Adrenal gland (tissue), 19 donors: ENCODE measurements at places on chromosomes 13 and 19. TPM values are rescaled to one million over a fixed set of nuclear protein-coding genes. Genes with fewer than 3 reads are reported as not detected.

GRCh38 chr19:41159881-41160280 is 33.1 kb upstream of the CYP2S1 start:
- DNase-seq: no peak

DNA sequence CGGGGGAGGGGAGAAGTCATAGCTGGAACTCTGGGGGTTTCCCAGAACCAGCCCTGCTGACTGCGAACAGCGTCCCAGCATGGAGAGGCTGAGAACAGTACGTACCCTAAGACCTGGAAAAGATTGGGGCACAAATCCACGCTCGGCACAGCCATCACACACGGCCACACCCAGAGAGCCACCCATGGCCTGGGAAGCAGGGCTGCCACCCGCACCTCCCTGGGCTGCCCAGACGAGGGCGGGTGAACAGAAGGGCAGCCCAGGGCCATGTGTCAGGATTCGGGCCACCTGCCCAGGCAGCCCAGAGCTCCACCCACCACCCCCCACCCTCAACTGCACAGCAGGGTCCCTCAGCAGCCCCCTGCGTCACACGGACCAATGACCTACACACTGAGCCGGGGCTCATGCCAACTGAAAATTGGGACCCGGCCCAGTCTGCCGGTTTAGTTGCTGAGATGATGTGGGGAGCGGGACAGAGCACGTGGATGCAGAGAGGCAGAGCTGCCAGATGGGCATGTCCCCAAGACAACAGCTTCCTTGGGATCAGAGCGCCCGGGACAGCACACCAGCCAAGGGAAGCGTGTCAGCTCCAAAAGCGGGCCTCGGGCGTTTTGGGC is 8.5 kb downstream of the UBXN6 start:
- DNase-seq: peak; percentile 99

DNA sequence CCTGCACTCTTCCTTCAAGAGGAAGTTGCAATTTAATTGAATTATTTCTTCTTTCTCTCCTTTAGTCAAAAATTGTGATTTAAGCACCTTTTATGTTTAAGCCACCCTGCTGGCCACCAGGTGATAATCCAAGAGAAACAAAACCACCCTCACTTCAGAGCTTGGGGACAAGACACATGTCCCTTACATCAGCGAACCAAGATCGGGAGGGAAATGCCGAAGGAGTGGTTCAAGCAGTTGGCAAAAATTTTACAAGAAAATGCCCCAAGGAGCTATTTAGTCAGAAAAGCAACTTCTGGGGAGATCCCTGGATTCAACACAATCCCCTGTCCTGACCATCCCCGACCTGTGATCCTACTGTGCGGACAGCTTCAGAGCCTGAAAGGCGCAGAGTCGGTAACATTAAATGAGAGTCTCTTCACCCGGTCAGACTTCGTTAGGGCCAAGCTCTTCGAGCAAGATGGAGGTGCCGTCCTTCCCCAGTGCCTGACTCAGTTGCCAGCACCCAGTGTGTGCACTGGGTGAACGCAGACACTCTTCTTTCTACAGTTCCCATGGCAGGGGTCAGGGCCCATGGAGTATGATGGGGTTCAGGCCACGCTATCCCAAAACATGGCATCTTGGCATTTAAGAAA is 78.6 kb upstream of the TM9SF2 start:
- no peak for DNase-seq

RAB3D gene
- total RNA-seq: 17.5 TPM

DNA sequence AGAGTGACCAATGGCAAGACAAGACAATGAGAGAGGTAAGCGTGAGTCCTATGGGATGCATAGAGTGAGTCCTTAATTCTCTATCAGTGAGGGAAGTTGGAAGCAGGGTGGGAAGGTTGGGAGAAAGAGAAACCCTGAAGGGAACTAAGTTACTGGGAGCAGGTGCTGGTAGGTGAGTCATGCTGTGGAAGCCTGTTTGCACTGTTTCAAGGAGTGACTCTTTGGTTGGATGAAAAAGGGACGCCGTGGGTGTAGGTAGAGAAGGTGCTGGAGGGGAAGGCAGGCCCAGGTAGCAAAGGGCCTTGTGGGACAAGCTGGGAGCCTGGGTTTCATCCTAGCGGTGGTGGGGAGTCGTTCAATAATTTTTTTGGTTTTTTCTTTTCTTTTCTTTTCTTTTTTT is 21.9 kb downstream of the IGFL1 start:
- no peak for DNase-seq

TMPRSS9 gene
- total RNA-seq: 1.5 TPM

- peak; percentile 88 for DNase-seq
Observed at GRCh38 chr19:9945319-9945966, 9.1 kb upstream of the OLFM2 start.

PEG3 gene
- total RNA-seq: 307 TPM

ZNF813 gene
- total RNA-seq: 3.3 TPM
